Activated T-cell treated with anti-CD3 and anti-CD28 coated beads, Interleukin-2, amount 50 U/mL, for 48 hours (primary cell): ENCODE measurements at places on chromosomes 13 and 19.

DNA sequence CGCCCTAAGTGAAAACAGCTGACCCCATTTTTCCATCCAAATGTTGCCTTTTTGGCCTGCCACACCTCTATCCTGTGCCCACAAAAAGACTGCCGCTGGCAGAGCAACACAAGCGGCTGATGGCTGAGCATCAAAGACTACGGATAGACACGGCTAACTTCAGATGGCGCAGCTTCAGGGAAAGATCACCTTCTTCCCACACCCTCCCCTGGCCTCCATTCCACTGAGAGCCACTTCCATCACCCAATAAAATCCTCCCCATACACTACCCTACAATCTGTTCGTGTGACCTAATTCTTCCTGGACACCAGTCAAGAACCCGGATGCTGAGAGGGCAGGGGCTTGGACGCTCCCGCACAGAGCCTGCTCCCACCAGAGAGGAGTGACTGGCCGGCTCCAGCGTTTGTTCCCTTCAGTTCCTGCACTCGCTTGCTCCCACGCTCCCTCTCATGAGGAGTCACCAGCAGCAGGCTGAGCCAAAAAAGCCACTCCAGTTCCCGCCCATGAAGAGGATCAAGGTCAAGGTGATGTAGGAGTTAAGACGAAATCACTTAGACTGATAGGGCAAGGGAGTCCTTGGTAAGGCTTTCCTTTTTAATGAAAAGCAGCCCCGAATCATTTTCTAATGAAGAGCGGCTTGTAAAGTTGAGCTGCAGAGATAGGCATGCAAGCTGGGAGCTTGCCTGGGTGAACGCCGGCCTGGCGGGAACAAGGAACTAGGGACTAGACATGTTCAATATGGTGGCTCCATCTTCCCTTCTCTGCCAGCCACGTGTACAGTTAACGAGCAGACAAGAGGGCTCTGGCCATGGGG lies 35.7 kb downstream of the TSKS start:
- DNase-seq, result no peak

DNA sequence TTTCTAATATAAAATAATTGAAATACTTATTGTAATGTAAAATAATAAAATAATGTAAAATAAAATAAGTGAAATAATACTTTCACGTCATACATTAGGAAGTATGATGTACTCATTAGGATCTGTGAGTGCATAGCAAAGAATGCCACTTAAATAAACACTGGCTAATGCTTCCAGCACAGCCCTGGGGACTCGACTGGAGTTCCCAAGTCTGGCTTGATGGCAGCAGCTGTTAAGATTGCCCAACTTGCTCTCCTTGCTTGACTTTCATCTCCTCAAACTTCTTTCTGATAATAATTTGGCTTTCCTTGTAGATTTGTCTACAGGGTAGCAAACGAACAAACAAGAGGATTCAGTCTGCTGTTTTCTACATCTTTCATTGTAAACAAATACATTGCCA lies 191.9 kb downstream of the COG6 start:
- DNase-seq, result no peak

GRCh38 chr13:107545946-107546502 lies 669.3 kb downstream of the LIG4 start:
- no peak for DNase-seq

DNA sequence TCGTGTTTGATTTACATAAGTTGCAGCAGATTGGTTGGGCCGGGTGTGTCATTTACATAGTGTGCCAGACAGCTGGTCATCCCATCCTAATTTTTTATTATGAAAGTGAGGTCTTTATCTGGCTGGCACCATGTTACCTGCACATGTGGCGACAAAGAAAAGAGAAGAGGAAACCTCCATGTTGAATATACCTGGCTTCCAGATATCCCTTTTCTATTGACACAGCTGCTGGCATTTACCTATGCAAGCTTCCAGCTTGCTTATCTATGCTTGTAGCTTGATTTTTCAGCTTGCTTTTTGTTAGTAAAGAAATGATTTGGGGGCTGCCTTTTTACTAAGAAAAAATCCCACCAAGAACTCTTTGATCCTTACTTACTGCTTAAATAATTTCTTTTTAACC lies 681.3 kb upstream of the SLITRK1 start:
- DNase-seq, result no peak

GRCh38 chr19:29871143-29871542 lies 59.4 kb downstream of the CCNE1 start:
- no peak for DNase-seq

- no peak for DNase-seq
Observed at GRCh38 chr19:6429419-6430221, 3.9 kb downstream of the SLC25A41 start.

DNA sequence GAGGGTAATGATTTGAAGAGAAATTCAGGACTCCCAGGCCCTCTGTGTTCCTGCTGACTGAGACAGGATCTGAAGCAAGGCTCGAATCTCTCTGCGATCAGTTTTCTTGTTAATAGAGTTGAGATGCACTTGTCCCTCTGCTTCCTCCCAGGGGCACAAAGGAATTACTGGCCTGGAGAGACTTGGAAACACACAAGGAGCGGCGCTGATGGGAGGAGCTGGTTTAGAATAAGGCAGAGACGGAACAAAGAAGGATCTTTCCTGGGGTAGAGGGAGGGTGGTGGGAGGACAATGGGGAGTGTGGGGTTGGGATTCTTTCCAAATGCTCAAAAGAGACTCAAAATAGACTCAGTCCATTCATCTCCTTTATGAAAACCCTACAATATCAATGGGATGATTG lies 719.1 kb downstream of the UQCRFS1 start:
- no peak for DNase-seq

DNA sequence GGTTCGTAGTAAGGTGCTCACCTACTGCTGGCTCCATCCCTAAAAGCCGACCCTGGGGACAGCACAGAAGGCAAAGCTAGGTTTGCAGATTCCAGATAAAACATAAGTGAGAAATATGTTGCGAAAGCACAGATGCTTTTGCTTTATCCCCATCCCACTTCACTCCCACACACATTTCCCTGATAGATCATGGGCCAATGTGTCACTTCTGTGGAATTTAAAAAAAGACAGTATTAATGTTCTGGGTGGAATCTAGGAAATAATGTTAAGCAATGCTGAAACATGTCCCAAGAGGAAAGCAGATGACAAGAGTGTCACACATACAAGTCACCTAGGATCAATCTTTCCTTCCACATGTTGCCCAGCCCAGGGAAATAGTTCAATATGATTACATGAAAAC lies 661.0 kb upstream of the MIR17HG start:
- no peak for DNase-seq

- no peak for DNase-seq
Observed at GRCh38 chr13:106096661-106097092, 438.8 kb downstream of the EFNB2 start.

GRCh38 chr13:85650613-85651012 lies 148.6 kb downstream of the SLITRK6 start:
- no peak for DNase-seq

- DNase-seq, result no peak
Observed at GRCh38 chr13:113539822-113540221, 44.7 kb upstream of the TFDP1 start.

GRCh38 chr13:49669735-49670309 lies 21.5 kb downstream of the EBPL start:
- no peak for DNase-seq

DNA sequence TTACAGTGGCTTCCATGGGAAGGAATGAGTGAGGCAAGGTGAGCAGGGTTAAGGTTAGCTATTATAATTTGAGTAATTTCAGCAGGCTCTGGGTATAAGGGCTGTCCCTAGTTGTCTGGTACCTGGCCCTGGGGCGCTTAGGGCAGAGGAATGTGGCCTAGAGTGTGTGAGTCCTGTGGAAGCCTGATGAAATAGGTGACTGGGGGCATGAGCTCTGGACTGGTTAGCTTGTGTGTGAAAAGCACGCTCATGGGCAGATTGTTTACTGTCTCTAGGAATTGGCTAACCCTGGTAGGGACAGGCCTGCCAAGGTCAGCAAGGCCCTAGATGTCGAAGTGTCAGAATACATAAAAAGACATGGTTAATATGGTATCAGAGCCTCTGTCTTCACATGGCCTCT lies 42.5 kb downstream of the SPRYD7 start:
- no peak for DNase-seq

DNA sequence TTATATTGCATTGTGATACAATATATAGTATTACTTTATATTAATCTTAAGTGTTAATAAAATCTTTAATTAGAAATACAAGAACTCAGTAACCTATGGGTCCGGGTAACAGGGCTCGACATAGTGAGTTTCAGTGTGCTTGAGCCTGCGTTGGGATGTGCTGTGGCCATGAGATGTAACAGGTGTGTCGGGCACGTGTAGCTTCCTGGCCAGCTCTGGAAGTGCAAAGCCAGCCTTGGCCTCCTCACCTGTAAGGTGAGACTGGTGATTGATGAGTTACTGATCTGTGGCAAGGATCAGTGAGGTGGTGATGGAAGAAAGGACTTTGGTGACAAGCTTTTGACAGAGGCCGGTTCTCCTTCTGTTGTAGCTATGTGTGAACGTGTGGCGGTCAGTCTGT lies 19.2 kb downstream of the ATP4B start:
- DNase-seq, result no peak

DNA sequence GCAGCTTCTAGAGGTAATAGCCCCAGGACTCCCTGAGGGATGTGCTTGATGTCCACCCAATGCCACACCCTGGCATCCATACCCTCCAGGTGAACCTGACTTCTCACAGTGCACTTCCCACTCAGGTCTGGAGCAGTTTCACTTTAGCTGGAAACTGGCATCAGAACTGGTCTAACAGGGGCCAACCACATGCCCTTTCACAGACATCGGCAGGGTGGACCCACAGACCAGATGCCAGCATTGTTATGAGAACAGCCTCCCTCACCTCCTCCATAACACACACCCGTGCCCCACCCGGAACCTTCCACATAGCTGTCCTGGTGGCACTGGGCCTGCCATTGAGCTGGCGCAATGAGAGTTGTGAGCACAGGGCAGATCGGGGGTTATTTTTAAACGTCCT lies 77.4 kb upstream of the GPR12 start:
- no peak for DNase-seq

- peak; percentile 45 for DNase-seq
Observed at GRCh38 chr19:53432088-53432661, 391 bp downstream of the ZNF761 start.

DNA sequence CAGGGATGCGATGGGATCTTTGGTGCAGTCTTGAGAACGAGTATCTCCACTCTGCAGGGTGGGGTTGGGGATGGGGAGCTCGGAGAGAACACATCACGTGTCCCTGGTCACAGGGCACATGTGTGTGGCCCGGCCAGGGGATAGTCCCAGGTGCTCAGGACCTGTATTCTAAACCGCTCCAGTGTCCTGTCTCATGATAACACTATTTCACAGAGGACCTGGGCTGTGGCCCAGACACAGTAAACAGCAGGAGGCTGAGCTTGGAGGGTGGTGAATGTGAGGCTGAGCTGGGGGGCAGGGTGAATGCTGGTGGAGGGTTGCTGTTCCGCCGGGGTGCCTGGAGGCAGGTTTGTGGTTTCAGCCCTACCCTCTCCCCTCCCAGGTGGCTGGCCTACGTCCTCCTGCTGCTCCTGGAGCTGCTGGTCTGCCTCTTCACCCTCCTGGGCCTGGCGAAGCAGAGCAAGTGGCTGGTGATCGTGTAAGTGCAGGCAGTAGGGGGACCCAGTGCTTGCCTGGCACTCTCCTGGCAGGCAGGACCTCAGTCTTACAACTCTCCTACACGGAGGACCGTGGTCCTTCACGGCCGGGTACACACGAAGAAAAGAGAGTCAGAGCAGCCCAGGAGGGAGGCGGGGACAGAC lies 11.1 kb downstream of the TTYH1 start:
- DNase-seq, result no peak

GRCh38 chr19:6873708-6874431 lies 13.5 kb upstream of the ADGRE1 start:
- no peak for DNase-seq

DNA sequence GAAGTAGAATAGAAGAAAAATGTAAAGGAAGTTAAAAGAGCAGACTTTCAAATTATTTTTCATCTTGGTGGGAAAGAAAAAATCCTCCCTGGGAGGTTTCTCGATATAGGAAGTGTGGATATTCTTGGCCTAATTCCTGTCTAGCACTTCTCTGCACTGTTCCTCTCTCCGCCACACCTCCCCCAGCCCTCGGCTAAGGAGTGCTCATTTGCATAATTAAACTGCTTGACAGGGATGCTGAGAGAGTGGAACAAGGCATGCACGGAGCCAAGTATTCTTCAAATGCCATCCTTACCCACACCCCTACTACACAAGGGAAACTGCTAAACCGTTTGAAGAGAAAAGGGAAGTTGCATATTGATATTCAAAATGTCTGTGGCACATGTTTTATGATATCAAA lies 511.0 kb upstream of the HTR2A start:
- DNase-seq, result no peak

DNA sequence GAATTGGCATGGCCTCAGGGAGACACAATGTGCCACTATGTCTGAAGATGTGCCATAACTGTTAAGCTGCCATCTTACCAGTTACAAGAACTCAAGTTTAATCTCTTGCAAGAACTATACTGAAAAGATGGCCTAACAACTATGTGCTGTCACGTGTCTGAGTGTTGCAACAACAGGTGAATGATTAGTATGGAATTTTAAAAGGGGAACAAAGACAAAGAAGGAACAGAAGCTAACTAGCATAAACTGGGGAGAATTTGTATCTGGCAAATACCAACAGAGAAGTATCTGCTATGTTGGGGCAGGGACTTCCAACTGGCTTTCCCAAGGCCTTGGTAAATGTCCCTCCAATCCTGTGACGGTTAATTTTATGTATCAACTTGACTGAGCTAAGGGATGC lies 11.5 kb upstream of the ACOD1 start:
- no peak for DNase-seq

DNA sequence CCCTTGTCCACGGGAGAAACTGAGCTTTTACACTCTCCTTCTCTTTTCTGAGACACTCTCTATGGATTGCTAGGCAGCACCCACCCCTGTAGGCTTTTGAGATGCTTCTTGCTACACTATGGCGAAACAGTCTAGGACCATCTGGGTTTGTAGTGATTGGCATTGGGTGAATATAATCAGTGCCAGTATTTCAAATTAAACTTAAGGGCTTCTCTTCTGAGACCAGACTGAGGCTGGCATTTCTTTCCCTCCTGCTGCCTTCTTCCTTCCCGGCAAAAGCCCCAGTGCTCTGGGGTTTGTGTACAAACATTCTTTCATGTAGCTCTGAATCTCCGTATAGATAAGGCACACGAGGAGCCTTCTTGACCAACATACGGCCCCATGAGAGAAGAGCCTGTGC lies 276.7 kb downstream of the SLC7A1 start:
- DNase-seq, result no peak

DNA sequence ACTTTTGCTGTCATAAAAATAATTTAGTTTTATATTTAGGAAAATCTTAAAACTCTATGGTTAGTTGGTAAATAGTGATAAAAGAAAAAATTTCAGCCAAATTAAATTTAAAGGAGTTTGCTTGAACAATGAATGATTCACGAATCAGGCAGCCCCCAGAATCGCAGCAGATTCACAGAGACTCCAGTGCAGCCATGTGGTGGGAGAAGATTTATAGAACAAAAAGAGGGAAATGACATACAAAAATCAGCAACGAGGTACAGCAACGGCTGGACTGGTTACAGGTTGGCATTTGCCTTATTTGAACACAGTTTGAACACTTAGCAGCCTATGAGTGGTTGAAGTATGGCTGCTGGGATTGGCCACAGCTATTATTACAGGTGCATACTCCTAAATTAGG lies 96.4 kb upstream of the MYCBP2 start:
- no peak for DNase-seq

GRCh38 chr19:13979244-13979615 lies 26.9 kb downstream of the RFX1 start:
- no peak for DNase-seq

- DNase-seq, result peak; percentile 54
Observed at GRCh38 chr19:13095934-13096927, 6.4 kb downstream of the LYL1 start.

- DNase-seq, result peak; percentile 42
Observed at GRCh38 chr19:1073063-1073955, 6.3 kb downstream of the ARHGAP45 start.

- peak; percentile 81 for DNase-seq
Observed at GRCh38 chr19:6736169-6736916, 1.0 kb downstream of the GPR108 start.
